ENCODE measurements at places on chromosomes 12 and 14.

DNA sequence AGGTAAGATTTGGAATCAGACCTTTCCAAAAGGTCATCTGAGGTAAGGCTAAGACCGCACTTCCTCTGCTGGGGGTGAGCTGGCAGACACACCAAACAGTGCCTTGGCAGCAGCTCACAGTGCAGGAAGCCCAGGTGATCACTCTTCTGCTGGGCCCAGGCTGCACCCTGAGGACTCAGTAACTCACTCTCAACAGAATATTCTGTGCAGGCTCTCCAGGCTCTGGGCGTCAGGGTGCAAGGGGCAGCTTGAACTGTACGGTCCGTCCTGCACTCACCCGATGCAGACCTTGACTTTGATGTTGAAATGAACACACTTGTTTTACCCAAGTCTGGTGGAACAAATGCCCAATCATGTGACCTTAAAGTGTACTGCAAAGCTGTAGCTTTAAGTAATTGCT lies 6.0 kb downstream of the ALKBH2 start:
- no peak for DNase-seq
- H3K4me3 ChIP-seq, result no peak overlapping the region
- H3K27me3 ChIP-seq, result no peaks in the 10 kb centered on the region

DNA sequence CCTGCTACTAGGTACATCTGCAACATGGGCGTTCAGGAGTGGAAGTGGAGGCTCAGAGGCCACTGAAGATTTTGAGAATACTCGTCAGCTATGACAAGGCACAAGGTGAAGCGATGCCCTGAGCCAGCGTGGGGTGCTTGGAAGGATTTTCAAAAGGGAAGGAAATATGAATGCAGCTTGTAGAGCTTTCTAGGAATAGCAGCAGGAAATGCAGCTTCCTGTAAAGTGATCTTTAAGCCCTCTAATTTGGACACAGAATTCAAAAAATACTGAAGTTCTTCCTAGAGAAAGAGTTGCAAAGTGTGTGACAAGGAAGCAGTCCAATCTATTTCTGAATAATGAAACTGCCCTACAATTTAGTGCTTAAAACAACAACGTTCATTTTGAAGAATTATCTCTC lies 13.2 kb upstream of the C1S start:
- H3K4me1 ChIP-seq, result no peaks in the 10 kb centered on the region
- no peaks in the 10 kb centered on the region for H3K36me3 ChIP-seq
- H3K27me3 ChIP-seq, result peaks cover 5% of the 10 kb centered on the region
- no peak for DNase-seq
- H3K4me3 ChIP-seq, result no peak overlapping the region

- peak; percentile 89 for DNase-seq
- H3K36me3 ChIP-seq, result peaks cover 2% of the 10 kb centered on the region
- H3K4me1 ChIP-seq, result no peaks in the 10 kb centered on the region
- no peaks in the 10 kb centered on the region for H3K27me3 ChIP-seq
Measured at GRCh38 chr12:27652174-27652763, 44.0 kb upstream of the REP15 start.

DNA sequence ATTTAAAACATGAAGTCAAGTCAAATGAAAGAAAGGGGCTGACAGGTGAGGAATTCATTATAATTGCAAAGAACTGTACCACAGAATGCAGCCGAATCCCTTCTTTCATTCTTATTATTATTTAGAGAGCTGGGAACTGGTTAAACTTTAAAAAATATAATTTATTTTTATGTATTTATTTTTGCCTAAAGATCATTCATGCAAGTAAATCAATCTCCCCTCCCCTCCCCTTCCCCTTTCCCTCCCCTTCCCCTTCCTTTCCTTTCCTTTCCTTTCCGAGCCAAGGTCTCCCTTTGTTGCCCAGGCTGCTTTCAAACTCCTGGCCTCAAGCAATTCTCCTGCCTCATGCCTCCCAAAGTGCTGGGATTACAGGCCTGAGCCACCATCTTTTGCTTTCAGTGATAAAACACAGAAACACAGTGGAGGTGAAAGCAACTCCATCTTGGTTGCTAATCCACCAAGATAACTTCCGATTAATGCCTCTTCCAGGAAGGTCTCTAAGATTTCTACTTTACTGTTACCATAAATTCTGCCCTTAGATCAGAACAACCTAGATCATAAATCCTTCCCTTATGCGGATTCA lies 6.0 kb upstream of the UBC start:
- DNase-seq, result no peak
- H3K36me3 ChIP-seq, result no peaks in the 10 kb centered on the region
- H3K4me3 ChIP-seq, result no peak overlapping the region
- H3K27ac ChIP-seq, result no peak overlapping the region

DNA sequence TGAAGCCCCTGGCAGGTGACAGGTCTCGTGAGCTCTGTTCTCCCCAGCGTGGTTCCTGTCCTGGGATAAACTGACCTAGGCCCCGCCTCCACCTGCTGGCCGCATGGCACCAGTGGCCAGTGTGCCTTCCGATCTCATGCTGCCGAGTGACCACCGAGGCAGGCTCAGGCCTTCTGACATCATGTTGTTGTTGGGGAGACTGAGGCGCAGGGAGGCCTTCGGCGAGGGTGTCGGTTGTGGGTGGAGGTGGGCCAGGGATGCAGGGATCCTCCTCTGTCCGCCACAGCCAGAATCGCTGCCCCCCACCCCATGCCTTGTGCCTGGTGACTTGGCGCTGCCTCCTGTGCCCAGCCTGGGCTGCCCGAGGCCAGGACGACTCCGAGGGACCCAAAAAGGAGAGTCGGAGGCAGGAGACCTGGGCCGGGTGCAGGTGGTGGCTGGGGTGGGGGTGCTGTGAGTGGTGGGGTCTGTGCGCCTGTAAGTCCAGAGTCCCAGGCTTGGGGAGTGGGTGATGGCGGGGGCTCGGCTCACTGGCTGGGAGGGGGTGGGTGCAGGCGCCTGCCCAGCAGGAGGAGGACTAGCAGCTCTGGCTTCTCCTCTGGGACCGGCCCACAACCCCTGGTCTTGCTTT lies 24.3 kb downstream of the ASPG start:
- no peak for DNase-seq
- H3K36me3 ChIP-seq, result no peaks in the 10 kb centered on the region
- H3K4me3 ChIP-seq, result no peak overlapping the region
- no peak overlapping the region for H3K27ac ChIP-seq

DNA sequence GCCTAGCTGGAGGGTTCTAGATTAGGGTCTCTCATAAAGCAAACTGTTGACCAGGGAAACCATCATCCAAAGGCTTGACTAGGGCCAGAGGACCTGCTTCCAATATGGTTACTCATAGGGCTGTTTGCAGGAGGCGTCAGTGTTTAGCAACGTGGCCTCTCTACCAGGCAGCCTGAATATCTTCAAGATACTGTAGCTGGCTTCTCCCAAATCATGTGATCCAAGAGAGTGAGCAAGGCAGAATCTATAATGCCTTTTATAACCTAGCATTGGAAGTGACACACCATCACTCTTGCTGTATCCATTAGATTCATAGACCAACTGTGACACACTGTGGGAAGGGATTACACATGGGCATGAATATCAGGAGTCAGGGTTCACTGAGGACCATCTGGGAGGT lies 17.3 kb downstream of the TPH2 start:
- no peaks in the 10 kb centered on the region for H3K36me3 ChIP-seq
- H3K27ac ChIP-seq, result no peak overlapping the region

- no peaks in the 10 kb centered on the region for H3K36me3 ChIP-seq
- H3K27me3 ChIP-seq, result no peaks in the 10 kb centered on the region
- H3K4me3 ChIP-seq, result no peak overlapping the region
- no peak overlapping the region for H3K27ac ChIP-seq
Measured at GRCh38 chr12:83046019-83046418, 359.3 kb downstream of the TMTC2 start.

DNA sequence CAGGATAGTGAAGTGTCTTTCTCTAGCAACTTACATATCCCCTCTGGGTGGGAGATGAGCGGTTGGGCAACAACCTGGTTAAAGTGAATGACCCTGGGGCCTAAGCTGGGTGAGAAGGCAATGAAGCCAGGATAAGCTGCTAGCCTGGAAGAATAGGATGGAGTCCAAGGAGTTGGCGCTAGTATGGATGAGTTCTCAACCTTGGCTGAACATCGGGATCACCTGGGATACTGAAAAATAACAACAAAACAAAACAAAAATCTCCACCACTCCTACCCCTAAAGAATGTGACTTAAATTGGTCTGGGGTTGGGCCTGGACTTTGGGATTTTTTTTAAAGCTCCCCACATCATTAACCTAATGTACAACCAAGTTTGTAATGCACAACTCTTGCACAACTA lies 4.8 kb upstream of the RPS6KA5 start:
- H3K27ac ChIP-seq, result no peak overlapping the region
- H3K27me3 ChIP-seq, result no peaks in the 10 kb centered on the region
- H3K36me3 ChIP-seq, result no peaks in the 10 kb centered on the region
- H3K4me3 ChIP-seq, result no peak overlapping the region
- H3K4me1 ChIP-seq, result peaks cover 3% of the 10 kb centered on the region
- no peak for DNase-seq

- H3K27ac ChIP-seq, result no peak overlapping the region
- no peak overlapping the region for H3K4me3 ChIP-seq
- DNase-seq, result no peak
- no peaks in the 10 kb centered on the region for H3K27me3 ChIP-seq
Measured at GRCh38 chr12:115075552-115076170, 391.7 kb upstream of the TBX3 start.

DNA sequence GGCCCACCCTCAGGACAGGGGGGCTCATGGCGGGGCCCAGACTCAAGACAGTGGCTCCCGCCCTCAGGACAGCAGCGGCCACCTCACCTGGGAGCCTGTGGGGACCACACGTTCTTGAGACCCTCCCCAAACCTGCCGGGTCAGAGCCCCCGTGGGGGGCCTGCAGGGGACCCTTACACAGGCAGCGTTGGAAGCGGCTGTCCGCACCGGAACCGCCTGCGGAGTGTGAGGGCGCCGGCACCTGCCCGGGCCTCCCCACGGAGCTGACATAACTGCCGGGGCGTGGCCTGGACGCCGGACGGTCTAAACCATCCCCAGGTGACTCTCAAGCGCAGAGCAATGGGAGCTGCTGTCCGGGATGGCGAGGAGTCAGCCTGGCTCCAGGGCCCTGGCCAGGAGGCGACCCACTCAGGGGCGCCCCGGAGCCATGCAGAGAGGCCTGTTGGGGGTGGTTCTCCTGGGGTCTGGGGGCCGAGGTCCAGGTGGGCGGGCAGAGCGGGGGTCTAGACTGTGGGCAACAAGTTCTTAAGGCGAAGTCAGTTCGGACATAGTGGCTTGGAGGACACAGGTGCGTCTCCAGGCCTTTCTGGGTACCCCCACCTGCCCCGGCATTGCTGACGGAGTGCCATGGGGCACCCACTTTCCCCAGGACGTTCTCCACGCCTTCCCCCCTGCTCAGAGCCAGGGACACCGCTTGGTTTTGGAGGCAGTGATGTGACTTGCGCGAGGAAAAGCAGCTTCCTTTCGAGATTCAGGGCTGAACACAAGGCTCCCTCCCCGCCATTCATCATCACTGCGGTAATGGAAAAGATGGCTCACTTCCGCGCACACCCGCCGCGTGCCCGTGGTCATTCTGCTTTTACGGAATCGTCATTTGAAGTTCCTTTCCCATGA lies 23.2 kb downstream of the GALNT9 start:
- no peak for DNase-seq
- no peaks in the 10 kb centered on the region for H3K4me1 ChIP-seq
- H3K36me3 ChIP-seq, result no peaks in the 10 kb centered on the region

GRCh38 chr12:106136263-106136662 lies 2.5 kb downstream of the NUAK1 start:
- peaks cover 30% of the 10 kb centered on the region for H3K4me1 ChIP-seq
- no peaks in the 10 kb centered on the region for H3K36me3 ChIP-seq
- DNase-seq, result peak; percentile 85
- no peaks in the 10 kb centered on the region for H3K27me3 ChIP-seq

DNA sequence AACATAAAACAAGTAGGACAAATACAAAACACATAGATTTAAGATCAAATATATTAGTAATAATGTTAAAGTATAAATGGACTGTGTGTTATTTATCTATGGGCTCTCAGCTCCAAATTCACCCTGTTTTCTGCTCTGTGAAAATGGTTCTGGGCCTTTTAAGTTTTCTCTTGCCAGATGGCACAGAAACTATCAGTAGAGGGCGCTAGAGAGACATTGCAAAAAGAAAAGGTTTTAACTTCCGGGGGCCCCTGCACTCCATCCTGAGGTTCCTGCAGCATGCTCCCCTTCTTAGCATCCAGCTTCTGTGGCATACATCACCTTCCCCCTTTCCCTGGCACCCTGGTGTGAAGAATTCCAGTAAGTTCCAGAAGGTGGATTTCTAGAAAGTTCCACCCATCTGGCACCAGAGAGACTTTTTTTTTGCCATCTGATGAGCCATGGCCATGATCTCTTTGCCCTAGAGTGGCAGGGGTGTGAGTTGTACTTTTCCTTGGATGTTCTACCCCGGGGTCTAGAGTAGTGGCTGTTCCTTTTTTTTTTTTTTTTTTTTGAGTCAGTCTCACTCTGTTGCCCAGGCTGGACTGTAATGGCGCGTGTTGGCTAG lies 29.3 kb downstream of the ZCRB1 start:
- no peaks in the 10 kb centered on the region for H3K36me3 ChIP-seq
- no peaks in the 10 kb centered on the region for H3K4me1 ChIP-seq

DNA sequence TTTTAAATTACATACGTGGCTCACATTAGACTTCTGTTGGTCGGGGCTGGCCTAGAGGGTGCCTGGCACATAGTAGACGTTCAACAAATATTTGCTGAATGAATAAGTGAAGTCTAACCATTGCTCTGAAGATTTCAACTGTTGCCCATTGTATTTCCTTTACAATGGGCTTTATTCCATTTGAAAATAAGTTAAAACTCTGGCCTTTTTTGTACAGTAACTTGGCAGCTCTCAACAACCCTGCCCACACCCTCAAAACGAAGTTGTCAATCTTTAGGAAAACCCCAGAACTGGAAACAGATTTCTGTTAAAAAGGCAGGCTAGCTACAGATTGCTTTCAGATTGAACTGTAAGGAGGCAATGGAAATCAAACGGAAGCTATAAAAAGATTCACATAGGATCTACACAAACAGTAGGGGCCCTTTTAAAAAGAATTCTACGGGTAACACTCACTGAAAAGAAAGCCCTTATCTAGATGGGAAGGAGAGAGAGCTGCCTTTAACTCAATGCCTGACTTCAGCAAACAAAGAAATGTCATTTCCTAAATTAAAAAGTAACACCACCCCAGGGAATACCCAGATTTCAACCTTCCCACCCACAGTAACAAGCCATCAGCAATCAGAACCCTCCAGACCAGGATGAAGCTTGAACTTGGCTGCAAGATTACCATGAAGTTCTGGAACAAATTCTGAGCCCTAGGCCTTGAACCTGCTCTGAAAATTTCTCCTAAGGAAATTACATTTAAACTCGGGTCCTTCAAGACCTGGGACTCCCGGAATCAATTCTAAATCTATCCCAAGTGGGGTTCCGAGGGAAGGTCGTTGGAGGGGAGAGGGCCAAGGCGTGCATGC lies 1.4 kb downstream of the WSB2 start:
- peaks cover 3% of the 10 kb centered on the region for H3K4me1 ChIP-seq
- H3K4me3 ChIP-seq, result peak overlapping the region; percentile 89
- H3K27me3 ChIP-seq, result no peaks in the 10 kb centered on the region
- H3K36me3 ChIP-seq, result no peaks in the 10 kb centered on the region
- H3K27ac ChIP-seq, result peak overlapping the region; percentile 96
- DNase-seq, result peak; percentile 82

GRCh38 chr12:7966563-7966962 lies 30.6 kb upstream of the SLC2A3 start:
- no peak for DNase-seq
- H3K27me3 ChIP-seq, result no peaks in the 10 kb centered on the region
- H3K27ac ChIP-seq, result no peak overlapping the region
- peaks cover 3% of the 10 kb centered on the region for H3K4me1 ChIP-seq

Measured in fibroblast of lung (primary cell).